ENCODE measurements at places on chromosomes 13 and 19.

DNA sequence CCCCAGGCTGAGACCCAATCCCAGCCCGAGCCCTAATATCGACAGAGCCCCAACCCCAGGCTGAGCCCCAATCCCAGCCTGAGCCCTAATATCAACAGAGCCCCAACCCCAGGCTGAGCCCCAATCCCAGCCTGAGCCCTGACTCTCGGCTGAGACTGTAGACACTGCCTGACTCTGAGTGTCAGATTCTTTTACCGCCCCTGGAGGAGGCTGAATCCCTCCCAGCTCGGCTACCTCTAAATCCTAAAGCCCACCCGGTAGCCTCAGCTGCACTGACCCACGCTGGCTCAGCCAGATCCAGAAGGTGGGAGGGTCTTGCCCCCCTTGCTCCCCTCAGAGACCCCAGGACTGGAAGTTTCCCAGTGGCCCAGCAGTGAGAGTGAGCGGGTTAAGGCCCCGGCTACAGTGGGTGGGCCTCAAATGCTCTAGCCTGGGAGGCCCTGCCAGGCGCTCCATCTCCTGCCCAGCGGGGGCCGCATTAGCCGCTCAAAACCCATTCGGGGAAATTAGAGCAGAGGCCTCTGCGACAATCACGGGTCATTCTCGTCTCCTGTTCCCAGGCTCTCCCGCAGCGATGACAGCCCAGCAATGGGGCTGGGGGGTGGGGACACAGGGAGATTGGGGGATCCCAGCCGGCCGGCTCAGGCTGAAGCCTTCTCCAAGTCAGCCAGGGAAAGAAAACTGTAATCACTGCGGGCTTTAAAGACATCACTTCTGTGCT, 43.8 kb downstream of the ZNRF4 start:
- no peak for DNase-seq

GRCh38 chr13:110108348-110109139, 198.4 kb downstream of the COL4A1 start:
- DNase-seq: no peak

DNA sequence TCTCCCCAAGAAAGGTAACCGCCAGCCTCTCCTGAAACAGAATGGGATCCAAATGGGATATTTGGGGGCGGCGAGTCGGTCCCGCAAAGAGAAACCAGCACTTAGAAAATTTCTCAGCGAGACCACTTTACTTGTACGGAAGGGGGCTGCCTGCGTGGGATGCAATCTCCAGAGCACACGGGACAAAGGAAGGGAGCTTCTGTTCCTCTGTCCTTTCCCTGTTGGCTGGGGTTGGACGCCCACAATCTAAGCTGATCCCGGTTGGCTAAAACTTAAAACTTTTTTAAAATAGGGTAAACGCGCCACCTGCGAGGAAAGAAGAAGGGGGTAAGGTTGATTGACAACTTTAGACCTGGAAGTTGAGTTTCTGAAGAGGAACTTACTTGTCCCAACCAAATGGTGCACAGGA, 826 bp upstream of the BSG start:
- DNase-seq: peak; percentile 39

DNA sequence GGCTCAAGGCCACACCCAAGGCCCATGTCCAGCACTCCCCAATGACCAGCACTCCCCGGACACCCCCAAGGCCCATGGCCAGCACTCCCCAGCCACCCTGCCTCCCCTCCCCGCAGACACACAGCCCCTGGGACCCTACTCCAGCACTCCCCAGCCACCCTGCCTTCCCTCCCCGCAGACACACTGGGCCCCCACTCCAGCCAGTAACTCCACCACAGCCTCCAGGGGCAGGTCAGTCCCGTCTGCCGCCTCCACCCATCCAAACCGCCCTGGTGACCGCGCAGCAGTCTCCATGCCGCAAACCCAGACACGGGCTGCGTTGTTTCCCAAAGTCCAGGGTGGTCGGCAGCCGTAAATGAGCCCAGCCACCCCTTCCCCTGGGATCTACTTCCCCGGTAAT, 70.7 kb downstream of the SPACA7 start:
- DNase-seq: no peak
